ENCODE measurements at places on chromosomes 11 and 22.

DNA sequence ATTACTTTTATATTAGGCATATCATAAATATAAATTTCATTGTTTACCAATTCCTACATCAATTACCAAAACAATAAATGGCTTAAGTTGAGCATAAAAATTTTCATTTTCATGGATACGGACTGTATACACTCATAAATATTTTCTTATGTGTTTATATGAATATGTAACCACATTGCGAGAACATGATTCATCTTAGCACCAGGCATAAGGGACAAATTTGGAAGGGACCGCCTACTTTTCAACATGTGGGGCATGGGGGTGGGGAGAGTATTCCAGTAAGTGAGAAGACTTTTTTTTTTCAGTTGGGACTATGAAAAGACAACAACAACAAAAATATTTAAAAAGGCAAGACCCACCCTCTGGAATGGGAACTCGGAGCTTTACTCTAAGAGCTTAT is 296.1 kb downstream of the RAB38 start:
- no peak for DNase-seq

- DNase-seq, result no peak
Measured at GRCh38 chr22:48261048-48261621, 1498.7 kb downstream of the TBC1D22A start.

DNA sequence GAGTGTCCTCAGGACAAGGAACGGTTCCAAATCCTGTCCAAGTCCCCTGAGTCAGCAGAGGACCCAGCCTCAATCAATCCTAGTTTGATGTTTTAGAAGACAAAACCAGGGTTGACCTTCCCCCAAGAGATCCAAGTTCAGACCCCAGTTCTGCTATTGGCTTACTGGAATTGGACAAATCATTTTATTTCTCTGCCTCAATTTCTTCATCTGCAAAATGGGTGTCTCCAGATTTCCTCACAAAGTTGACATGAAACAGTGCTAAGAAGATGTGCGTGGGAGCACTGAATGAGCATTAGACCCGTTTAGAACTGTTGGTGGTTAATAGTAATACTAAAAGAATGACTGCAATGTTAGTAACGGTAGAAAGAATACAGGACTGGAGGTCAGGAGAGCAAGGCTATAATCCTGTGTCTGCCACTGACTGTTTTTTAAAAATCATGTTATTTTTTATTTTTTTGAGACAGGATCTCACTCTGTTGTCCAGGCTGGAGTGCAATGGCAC is 32.8 kb upstream of the SCUBE1 start:
- DNase-seq, result no peak

GRCh38 chr11:75147875-75148263 is 3.0 kb upstream of the SLCO2B1 start:
- DNase-seq, result no peak

- no peak for DNase-seq
Measured at GRCh38 chr11:78787696-78788095, 213.0 kb upstream of the NARS2 start.

DNA sequence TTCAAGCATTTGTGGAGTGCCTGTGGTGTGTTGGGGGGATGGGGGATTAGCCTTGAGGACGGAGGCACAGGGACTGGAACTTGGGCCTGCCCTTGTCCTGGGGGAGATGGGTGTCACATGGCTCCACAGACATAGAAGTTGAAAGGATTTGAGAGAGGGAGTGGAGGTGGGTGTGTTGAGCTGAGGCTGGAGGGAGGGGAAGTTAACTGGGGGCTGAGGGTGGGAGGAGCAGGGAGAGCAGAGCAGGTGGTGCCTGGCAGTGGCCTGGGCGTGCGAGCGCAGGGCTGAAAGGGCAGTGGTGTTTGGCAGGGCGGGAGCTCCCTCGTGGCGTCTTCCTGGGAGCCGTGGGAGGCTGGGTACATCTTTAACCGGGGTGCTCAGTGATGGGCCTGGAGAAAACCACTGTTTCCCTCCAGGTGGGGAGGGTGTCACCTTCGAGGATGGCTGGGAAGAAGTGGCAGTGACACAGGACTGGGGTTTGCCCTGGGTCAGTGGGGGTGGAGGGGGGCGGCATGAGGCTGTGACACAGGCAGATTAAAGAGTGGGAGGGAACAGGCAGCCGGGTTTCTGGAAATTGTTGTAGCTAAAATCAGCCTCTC is 45.5 kb downstream of the AP2A2 start:
- DNase-seq, result no peak

All from activated CD4-positive, alpha-beta T cell treated with anti-CD3 and anti-CD28 coated beads, Interleukin-2, amount 50 U/mL, for 16 hours (primary cell).